ENCODE measurements at places on chromosomes 6 and 20. TPM values are rescaled to one million over a fixed set of nuclear protein-coding genes. Genes with fewer than 3 reads are reported as not detected.

PLA2G7 gene
- total RNA-seq: not detected

HLA-DQB1 gene
- 0.43 TPM for total RNA-seq

DXO gene
- total RNA-seq: 31.7 TPM

TAF11 gene
- total RNA-seq: 20.0 TPM

ECT2L gene
- total RNA-seq: not detected

HLA-DRB5 gene
- total RNA-seq: not detected

FAM217B gene
- 2.8 TPM for total RNA-seq

PYGB gene
- 172 TPM for total RNA-seq

CDH22 gene
- total RNA-seq: not detected

PRL gene
- total RNA-seq: not detected

MARCKS gene
- total RNA-seq: 104 TPM

HLA-DQA1 gene
- total RNA-seq: 0.43 TPM

PTK6 gene
- total RNA-seq: 0.14 TPM

ABHD16B gene
- total RNA-seq: not detected

PROCR gene
- 48.8 TPM for total RNA-seq

SHLD1 gene
- total RNA-seq: 0.86 TPM

DUSP22 gene
- 19.9 TPM for total RNA-seq

SPEF1 gene
- 0.14 TPM for total RNA-seq

DSE gene
- 119 TPM for total RNA-seq

TNXB gene
- 81.8 TPM for total RNA-seq

ZC2HC1B gene
- not detected for total RNA-seq

ADGRF1 gene
- total RNA-seq: 0.29 TPM

TRIM40 gene
- total RNA-seq: not detected

KCNS1 gene
- 0.44 TPM for total RNA-seq

TMEM239 gene
- total RNA-seq: not detected

FOXS1 gene
- total RNA-seq: 2.0 TPM

F13A1 gene
- 1.0 TPM for total RNA-seq

EMILIN3 gene
- under 0.01 TPM for total RNA-seq

LKAAEAR1 gene
- 0.43 TPM for total RNA-seq

FILIP1 gene
- total RNA-seq: 0.43 TPM

ACSS1 gene
- 0.72 TPM for total RNA-seq

ULBP2 gene
- 11.5 TPM for total RNA-seq

NOX3 gene
- total RNA-seq: not detected

CLPSL1 gene
- not detected for total RNA-seq

PLTP gene
- total RNA-seq: 14.6 TPM

PDE10A gene
- 2.0 TPM for total RNA-seq

SAPCD1 gene
- 0.44 TPM for total RNA-seq

FHL5 gene
- total RNA-seq: not detected

THEMIS gene
- total RNA-seq: not detected

ALDH8A1 gene
- total RNA-seq: 0.72 TPM

POM121L2 gene
- not detected for total RNA-seq

OLIG3 gene
- total RNA-seq: not detected

INSM1 gene
- total RNA-seq: not detected

TRIM31 gene
- not detected for total RNA-seq

ANGPT4 gene
- total RNA-seq: not detected

DZANK1 gene
- 1.7 TPM for total RNA-seq

NDUFAF4 gene
- 11.2 TPM for total RNA-seq

CLDN20 gene
- not detected for total RNA-seq

Data from placental pericyte (primary cell).